ENCODE measurements at places on chromosomes 12 and 14.
A peak's percentile ranks its signal among the peaks of the same experiment; 100 is the strongest.

DNA sequence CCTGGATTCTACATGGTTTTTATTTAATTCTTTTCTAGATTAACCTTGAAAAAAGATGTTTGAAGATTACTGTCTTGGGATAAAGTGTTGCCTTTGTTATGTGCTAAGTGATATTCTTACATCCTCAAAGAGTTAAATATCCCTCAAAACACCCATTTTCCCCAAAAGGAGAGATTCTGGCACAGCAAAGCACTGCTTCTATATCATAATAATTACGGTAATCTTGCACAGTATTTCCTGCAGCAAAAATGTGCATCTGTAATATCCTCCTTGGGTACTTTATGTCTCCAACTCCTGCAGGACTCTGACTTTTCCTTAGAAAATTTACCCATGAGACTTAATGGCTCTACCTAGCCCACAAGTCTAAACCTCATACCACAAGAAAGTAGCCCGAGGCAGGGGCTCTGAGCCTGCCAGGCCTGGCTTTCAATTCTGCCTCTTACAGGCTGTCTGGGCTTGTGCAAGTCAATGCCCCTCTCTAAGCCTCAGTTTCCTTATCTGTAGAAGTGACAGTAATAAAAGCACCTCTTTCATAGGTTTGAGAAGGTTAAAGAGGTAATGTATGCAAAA is 45.8 kb downstream of the SVOP start:
- peaks cover 4% of the 10 kb centered on the region for H3K4me1 ChIP-seq
- DNase-seq: no peak
- H3K27me3 ChIP-seq: peaks cover 22% of the 10 kb centered on the region
- H3K4me3 ChIP-seq: no peak overlapping the region
- H3K36me3 ChIP-seq: no peaks in the 10 kb centered on the region
- no peak overlapping the region for H3K27ac ChIP-seq

GRCh38 chr14:44505588-44505987 is 1.5 kb downstream of the FSCB start:
- H3K4me3 ChIP-seq: no peak overlapping the region

- H3K27me3 ChIP-seq: no peaks in the 10 kb centered on the region
- H3K4me3 ChIP-seq: peak overlapping the region; percentile 51
- peaks cover 60% of the 10 kb centered on the region for H3K4me1 ChIP-seq
- H3K36me3 ChIP-seq: no peaks in the 10 kb centered on the region
- no peak for DNase-seq
Observed at GRCh38 chr14:65333943-65334687, 78.4 kb upstream of the FUT8 start.

- H3K27me3 ChIP-seq: no peaks in the 10 kb centered on the region
- H3K27ac ChIP-seq: no peak overlapping the region
- DNase-seq: no peak
Observed at GRCh38 chr14:68468437-68469207, 324.2 kb downstream of the ZFP36L1 start.

GRCh38 chr14:50082308-50082742 is 34.0 kb downstream of the VCPKMT start:
- DNase-seq: no peak
- peaks cover 64% of the 10 kb centered on the region for H3K4me1 ChIP-seq
- H3K4me3 ChIP-seq: peak overlapping the region; percentile 88
- no peaks in the 10 kb centered on the region for H3K27me3 ChIP-seq
- H3K27ac ChIP-seq: peak overlapping the region; percentile 99

DNA sequence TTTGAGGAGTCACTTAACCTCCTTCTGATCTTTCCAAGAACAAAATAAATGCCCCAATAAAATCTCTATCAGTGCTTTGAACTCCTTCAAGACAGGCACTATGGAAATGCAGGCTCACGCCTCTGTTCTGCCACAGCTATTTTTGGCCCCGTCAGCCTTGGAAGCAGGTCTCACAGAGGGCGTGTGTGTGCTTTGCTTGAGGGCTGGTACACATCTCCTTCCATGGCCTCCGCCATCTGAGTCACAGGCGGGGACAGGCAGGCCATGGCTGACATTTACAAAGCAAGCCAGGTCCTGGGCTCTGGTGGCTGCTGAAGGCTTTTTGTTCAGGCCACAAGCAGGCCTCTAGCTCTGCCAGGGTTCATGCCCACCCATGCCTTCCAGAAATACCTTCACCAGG is 16.0 kb downstream of the PRIMA1 start:
- H3K4me3 ChIP-seq: no peak overlapping the region
- H3K27ac ChIP-seq: no peak overlapping the region
- H3K4me1 ChIP-seq: no peaks in the 10 kb centered on the region
- peaks cover 29% of the 10 kb centered on the region for H3K27me3 ChIP-seq

- H3K27ac ChIP-seq: no peak overlapping the region
- peaks cover 10% of the 10 kb centered on the region for H3K4me1 ChIP-seq
- H3K27me3 ChIP-seq: no peaks in the 10 kb centered on the region
Observed at GRCh38 chr12:47863467-47863866, 41.3 kb downstream of the VDR start.

DNA sequence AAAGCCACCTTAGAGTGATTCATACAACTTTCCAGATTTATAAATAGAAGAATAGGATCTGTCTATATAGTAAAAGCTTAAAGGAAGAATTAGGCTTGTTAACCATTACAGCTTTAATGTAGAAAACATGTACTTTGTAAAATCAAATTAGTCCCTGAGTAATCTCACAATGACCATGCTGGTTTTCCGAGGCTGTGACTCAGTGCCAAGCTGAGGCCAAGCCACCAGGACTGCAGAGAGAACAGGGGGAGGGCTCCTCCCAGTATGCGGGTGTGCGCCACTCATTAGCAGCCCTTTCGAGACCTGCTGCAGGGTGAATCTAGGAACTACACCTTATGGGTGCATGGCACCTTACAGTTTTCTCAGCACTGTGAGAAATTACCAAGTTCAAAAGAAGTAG is 167.0 kb downstream of the EFCAB11 start:
- peaks cover 5% of the 10 kb centered on the region for H3K36me3 ChIP-seq
- no peaks in the 10 kb centered on the region for H3K4me1 ChIP-seq
- no peaks in the 10 kb centered on the region for H3K27me3 ChIP-seq
- H3K27ac ChIP-seq: no peak overlapping the region
- DNase-seq: no peak

- peaks cover 6% of the 10 kb centered on the region for H3K4me1 ChIP-seq
- no peak overlapping the region for H3K4me3 ChIP-seq
- DNase-seq: no peak
Observed at GRCh38 chr12:94415066-94415465, 44.6 kb downstream of the CEP83 start.

DNA sequence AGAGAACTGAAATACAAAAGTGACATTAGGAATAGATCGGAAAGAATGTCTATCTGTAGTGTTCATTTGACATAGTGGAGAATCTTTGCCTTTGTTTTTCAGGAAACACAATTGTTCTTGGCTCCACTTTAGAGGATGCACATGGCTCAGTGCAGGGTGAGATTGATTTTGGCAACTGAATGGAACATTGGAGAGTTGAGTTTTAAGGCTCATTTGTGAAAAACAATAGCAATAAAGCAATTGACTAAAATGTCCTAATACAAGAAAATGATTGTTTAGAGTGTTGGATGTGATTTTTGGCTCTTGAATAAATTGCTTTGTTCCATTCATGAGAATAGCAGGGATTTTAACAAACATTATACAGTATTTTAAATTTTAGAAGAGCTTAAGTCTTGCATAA is 116.4 kb downstream of the SLC38A1 start:
- no peak overlapping the region for H3K27ac ChIP-seq
- H3K36me3 ChIP-seq: peaks cover 5% of the 10 kb centered on the region
- no peak for DNase-seq
- no peaks in the 10 kb centered on the region for H3K27me3 ChIP-seq

- DNase-seq: no peak
- H3K36me3 ChIP-seq: no peaks in the 10 kb centered on the region
- no peak overlapping the region for H3K4me3 ChIP-seq
- H3K27ac ChIP-seq: peak overlapping the region; percentile 2
- H3K4me1 ChIP-seq: peaks cover 38% of the 10 kb centered on the region
Observed at GRCh38 chr12:25322918-25323531, 72.3 kb upstream of the KRAS start.

GRCh38 chr14:103488071-103488470 is 34.6 kb downstream of the CKB start:
- no peak for DNase-seq
- peaks cover 10% of the 10 kb centered on the region for H3K36me3 ChIP-seq
- H3K4me1 ChIP-seq: no peaks in the 10 kb centered on the region
- no peak overlapping the region for H3K27ac ChIP-seq
- no peak overlapping the region for H3K4me3 ChIP-seq

DNA sequence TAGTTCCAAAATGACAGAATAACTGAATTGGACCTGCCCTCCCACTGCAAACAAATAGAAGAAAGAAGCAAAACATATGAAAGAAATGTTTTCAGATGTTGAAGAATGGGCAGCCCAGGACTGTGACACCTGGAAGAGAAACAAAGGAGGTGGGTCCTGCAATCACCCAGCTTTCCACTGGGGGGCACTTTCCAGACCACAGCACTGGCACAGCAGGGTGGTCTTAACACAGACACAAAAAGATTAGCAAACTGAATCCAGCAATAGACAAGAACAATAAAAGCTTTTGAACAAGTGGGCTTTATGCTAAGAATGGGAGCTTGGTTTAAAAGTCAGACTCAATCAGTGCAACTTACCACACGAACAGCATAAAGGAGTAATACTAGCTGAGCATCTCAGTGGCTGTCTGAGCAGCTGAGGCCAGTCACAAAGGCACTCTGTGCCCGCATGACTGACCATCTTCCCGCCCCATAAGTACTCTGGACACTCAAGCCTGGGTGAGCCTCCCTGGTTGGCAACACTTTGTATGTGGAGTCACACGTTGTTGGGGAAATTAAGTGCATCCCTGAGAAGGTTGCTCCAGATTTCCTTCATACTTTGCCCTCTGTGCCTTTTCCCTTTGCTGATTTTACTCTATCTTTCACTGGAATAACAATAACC is 27.7 kb downstream of the JKAMP start:
- peaks cover 14% of the 10 kb centered on the region for H3K27me3 ChIP-seq
- peaks cover 3% of the 10 kb centered on the region for H3K4me1 ChIP-seq
- H3K27ac ChIP-seq: no peak overlapping the region
- no peak overlapping the region for H3K4me3 ChIP-seq
- DNase-seq: no peak
- H3K36me3 ChIP-seq: no peaks in the 10 kb centered on the region

DNA sequence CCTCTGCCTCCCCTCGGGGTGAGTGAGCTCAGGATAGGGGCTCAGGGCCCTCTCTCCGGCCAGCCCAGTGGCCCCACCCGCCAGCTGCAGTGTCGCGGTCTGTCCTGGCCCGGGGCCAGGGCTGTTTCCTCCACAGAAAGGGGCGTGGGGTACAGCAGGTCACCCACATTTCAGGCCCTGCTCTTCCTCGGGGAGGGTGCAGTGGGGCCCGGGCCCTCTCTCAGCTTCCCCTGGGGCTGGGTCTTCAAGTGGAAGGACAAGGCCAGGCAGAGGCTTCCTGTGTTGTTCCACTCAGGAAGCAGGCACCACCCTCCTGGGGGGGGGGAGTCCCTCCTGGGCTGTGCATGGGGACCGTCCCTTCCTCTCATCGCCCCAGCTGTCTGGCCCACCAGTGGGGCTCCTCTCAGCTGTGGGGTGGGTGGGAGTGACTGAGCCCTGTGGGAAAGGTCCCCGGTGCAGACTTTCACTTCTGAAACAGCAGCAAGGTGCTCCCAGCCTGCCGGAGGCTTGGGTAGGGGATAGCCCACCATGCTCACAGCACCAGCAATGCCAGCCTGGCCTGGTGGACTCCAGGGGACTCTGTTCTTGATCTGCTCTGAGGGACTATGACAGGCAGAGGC is 3.7 kb downstream of the GPR132 start:
- H3K4me1 ChIP-seq: peaks cover 87% of the 10 kb centered on the region
- H3K27ac ChIP-seq: peak overlapping the region; percentile 99
- peak; percentile 81 for DNase-seq
- H3K27me3 ChIP-seq: no peaks in the 10 kb centered on the region
- H3K4me3 ChIP-seq: peak overlapping the region; percentile 96

- H3K36me3 ChIP-seq: peaks cover 5% of the 10 kb centered on the region
- no peaks in the 10 kb centered on the region for H3K4me1 ChIP-seq
- H3K27me3 ChIP-seq: peaks cover 4% of the 10 kb centered on the region
Observed at GRCh38 chr12:126761420-126761819, 1505.5 kb upstream of the TMEM132C start.

DNA sequence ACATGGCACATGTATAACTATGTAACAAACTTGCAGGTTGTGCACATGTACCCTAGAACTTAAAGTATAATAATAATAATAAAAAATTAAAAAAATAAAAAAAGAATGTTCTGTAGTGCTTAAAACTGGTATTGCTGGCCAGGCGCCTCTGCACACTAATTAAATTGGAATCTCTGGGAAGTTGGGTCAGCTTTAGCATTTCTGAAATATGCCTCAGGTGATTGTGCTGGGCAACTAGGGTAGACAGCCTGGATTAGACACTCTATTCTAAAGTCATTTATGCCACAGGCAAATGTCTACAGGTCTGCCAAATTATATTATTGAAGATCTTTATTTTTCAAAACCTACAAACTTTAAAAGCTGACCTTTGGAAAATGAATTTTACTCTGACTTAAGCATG is 55.3 kb downstream of the PPM1H start:
- no peaks in the 10 kb centered on the region for H3K4me1 ChIP-seq

DNA sequence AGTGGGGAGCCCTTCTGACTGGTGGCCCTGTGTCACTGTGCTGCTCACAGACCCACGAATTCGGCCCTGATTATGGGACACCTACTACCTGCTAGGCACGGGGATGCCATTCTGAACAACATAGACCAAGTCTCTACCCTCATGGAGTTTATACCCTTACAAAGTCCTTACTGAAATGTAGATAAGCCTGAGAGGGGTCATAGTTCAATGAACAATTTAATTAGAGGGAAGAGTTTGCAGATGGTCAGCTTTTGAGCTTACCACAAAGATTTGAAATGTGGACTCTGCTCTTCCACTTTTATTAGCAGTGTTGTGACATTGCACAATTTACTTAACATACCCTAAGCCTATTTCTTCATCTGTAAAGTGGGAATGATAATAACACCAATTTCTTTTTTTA is 161.1 kb downstream of the MYRFL start:
- no peak for DNase-seq
- H3K36me3 ChIP-seq: no peaks in the 10 kb centered on the region
- H3K4me3 ChIP-seq: no peak overlapping the region
- no peaks in the 10 kb centered on the region for H3K27me3 ChIP-seq
- no peaks in the 10 kb centered on the region for H3K4me1 ChIP-seq

- H3K36me3 ChIP-seq: no peaks in the 10 kb centered on the region
- DNase-seq: peak; percentile 22
- peaks cover 31% of the 10 kb centered on the region for H3K4me1 ChIP-seq
- no peaks in the 10 kb centered on the region for H3K27me3 ChIP-seq
- no peak overlapping the region for H3K27ac ChIP-seq
Observed at GRCh38 chr14:61602003-61602732, 93.1 kb upstream of the HIF1A start.

Data from naive B cell (primary cell).